ENCODE measurements at places on chromosomes 13 and 19.

DNA sequence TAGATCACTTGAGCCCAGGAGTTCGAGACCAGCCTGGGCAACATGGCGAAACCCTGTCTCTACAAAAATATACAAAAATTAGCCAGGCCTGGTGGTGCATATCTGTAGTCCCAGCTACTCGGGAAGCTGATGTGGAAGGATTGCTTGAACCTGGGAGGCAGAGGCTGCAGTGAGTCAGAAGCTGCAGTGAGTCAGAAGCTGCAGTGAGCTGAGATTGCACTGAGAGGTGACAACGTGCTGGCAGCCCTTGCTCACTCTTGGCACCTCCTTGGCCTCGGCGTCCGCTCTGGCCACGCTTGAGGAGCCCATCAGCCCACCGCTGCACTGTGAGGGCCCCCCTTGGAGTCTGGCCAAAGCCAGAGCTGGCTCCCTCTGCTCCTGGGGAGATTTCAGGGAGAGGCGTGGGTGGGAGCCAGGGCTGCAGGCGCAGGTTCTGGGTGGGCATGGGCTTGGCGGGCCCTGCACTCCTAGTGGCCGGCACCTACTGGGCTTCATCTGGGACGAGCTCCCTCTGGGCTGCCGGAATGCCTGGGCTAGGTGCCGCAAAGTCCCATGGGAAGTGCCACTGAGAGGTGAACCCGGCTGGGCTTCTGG, 39.5 kb upstream of the RPL21 start:
- DNase-seq: no peak
- H3K27ac ChIP-seq: no peak overlapping the region
- H3K36me3 ChIP-seq: peaks cover 1% of the 10 kb centered on the region
- no peaks in the 10 kb centered on the region for H3K27me3 ChIP-seq
- no peak overlapping the region for H3K4me3 ChIP-seq
- H3K4me1 ChIP-seq: peaks cover 4% of the 10 kb centered on the region

DNA sequence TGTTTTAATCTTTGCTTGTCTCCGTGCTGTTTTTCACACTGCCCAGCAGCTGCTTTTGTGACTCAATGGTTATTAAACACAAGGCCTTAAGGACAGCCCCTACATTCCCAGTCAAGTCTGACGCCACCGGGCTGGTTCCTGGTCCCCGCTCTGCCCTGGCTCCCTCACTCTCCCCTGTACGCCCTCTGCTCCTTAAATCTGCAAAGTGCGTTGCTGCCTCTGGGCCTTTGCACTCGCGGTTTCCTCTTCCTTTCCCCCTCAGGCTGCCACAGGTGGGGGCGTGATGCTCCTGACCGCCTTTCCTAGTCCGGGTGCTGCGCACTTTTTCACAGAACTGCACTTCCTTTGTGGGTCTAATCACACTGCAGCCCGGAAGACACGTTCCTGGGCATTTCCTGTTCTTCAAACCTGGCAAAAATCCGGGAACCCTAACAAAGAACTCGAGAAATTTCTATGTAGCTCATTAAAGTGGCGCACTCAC, 25.6 kb downstream of the NOSIP start:
- H3K27me3 ChIP-seq: no peaks in the 10 kb centered on the region
- DNase-seq: peak; percentile 71
- H3K27ac ChIP-seq: peak overlapping the region; percentile 94

- no peak overlapping the region for H3K4me3 ChIP-seq
- peaks cover 1% of the 10 kb centered on the region for H3K27me3 ChIP-seq
- DNase-seq: no peak
- no peak overlapping the region for H3K27ac ChIP-seq
- no peaks in the 10 kb centered on the region for H3K4me1 ChIP-seq
- H3K36me3 ChIP-seq: no peaks in the 10 kb centered on the region
Observed at GRCh38 chr13:36212789-36213188, 1.6 kb downstream of the SOHLH2 start.

DNA sequence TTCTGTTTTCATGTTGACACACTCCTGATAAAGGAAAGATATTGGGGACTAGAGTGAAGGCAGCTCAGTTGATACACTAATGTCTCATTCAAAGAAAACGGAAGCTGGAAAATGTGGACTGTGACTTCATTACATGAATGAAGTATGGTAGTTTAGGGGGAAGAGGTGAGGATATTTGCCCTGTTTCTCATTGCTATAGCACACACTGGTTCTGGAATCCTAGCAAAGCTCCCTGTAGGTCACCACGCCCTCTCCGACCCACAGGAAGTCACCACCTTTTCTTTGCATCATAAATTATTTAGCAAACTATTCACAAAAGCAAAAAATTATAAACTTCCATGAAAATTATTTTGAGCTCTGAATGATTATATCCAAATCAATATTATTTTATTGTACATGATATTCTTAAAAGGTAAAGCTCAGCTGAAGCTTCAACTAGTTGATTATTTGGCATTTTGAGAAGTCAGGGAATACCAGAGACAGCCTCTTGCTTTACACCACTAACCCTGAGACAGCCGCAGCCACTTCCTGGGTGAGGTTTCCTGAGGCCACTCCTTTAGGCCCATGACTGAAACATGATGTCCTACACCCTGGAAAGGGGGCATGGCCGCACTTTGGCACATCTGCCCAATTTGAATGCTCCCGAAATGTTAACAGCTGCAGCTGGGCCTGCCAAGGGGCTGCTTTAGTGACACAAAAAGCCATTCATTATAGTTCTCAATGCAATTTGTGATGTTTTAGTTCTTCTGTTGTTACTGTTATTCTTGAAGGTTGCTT, 50.0 kb upstream of the WDFY2 start:
- no peak overlapping the region for H3K4me3 ChIP-seq
- H3K27me3 ChIP-seq: no peaks in the 10 kb centered on the region
- DNase-seq: peak; percentile 60
- H3K4me1 ChIP-seq: peaks cover 36% of the 10 kb centered on the region
- H3K27ac ChIP-seq: peak overlapping the region; percentile 52

DNA sequence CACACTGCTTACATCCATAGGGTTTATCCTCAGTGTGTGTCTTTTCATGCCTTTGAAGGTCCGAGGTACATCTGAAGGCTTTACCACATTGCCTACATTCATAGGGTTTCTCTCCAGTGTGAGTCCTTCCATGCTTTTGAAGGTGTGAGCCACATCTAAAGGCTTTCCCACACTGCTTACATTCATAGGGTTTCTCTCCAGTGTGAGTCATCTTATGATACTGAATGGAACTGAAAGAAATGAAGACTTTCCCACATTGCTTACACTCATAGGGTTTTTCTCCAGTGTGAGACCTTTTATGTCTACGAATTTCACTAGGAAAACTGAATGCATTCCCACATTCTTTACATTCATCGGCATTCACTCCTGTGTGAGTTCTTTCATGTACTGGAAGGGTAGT, 7.1 kb downstream of the ZNF20 start:
- H3K4me1 ChIP-seq: peaks cover 15% of the 10 kb centered on the region
- no peak for DNase-seq
- no peaks in the 10 kb centered on the region for H3K27me3 ChIP-seq
- no peak overlapping the region for H3K4me3 ChIP-seq
- peaks cover 60% of the 10 kb centered on the region for H3K36me3 ChIP-seq

DNA sequence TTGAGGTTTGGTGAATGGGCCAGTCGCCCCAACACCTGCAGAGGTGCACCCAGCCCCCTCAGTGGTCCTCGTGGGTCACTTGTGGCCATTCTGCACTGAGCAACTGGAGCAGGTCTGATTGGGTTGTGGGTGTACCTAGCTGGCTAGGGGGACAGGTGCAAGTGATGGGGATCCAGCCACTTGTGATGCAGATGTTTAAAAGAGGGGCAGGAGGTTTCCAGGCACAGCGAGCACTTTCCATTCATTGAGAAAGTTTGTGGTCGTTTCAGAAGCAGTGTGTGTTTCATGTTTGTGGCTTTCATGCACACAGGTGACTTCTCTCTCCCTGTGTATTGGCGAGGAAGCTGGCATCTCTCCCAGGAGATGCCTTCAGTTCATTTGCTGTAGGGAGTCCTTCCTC, 34.7 kb downstream of the TSSK6 start:
- DNase-seq: peak; percentile 47
- no peaks in the 10 kb centered on the region for H3K27me3 ChIP-seq
- H3K4me3 ChIP-seq: no peak overlapping the region
- H3K4me1 ChIP-seq: peaks cover 71% of the 10 kb centered on the region

- H3K4me3 ChIP-seq: no peak overlapping the region
- no peak overlapping the region for H3K27ac ChIP-seq
- peaks cover 24% of the 10 kb centered on the region for H3K4me1 ChIP-seq
- H3K27me3 ChIP-seq: no peaks in the 10 kb centered on the region
- H3K36me3 ChIP-seq: peaks cover 10% of the 10 kb centered on the region
- peak; percentile 51 for DNase-seq
Observed at GRCh38 chr19:47228937-47229675, 1.9 kb downstream of the BBC3 start.

DNA sequence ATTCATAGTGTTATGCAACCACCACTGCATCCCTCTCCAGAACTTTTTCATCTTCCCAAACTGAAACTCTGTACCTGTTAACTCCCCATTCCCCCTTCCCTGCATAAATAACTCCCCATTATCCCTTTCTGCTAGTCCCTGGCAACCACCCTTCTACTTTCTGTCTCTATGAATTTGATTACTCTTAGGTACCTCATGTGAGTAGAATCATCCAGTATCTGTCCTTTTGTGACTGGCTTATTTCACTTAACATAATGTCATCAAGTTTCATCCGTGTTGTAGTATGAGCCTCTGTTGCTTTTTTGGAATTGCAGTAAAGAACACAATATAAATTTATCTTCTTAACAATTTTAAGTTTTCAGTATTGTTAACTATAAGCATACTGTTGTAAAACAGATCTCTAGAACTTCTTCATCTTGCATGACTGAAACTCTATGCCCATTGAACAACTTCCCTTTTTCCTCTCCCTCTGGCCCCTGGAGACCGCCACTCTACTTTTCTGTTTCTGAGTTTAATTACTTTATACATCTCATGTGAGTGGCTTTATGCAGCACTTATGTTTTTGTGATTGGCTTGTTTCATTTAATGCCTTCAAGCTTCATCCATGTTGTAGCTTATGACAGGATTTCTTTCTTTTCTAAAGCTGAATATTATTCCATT, 87.3 kb upstream of the ABCC4 start:
- no peaks in the 10 kb centered on the region for H3K36me3 ChIP-seq
- no peak overlapping the region for H3K4me3 ChIP-seq
- no peak for DNase-seq
- H3K27ac ChIP-seq: no peak overlapping the region
- H3K27me3 ChIP-seq: peaks cover 14% of the 10 kb centered on the region

DNA sequence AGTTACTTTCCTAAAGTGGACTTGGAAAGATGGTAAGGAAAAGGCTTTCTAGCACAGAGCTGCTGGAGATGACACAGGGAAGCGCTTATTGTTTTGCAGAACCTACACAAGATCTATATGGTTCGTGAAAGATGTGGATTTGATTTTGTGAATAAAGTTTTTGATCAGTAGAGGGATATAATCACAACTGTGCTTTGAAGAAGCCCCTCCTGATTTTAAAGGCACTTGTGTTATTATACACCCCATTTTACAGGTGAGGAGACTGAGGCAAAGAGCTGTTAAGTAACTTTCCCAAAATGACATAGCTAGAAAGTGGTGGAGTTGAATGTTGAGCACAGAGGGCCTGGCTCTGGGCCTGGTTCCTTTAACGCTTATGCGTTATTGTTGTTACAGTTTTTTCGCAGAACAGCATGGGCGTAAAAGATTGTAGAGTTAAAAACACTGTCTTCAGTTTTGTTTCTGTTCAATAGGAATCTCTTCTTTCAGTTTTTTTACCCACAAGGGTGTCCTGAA, 1.4 kb downstream of the TDRD3 start:
- peak overlapping the region; percentile 91 for H3K27ac ChIP-seq
- DNase-seq: no peak
- peaks cover 3% of the 10 kb centered on the region for H3K36me3 ChIP-seq

GRCh38 chr19:13613447-13613846, 107.2 kb upstream of the CACNA1A start:
- DNase-seq: no peak
- no peaks in the 10 kb centered on the region for H3K36me3 ChIP-seq
- no peak overlapping the region for H3K4me3 ChIP-seq
- H3K27me3 ChIP-seq: peaks cover 14% of the 10 kb centered on the region

DNA sequence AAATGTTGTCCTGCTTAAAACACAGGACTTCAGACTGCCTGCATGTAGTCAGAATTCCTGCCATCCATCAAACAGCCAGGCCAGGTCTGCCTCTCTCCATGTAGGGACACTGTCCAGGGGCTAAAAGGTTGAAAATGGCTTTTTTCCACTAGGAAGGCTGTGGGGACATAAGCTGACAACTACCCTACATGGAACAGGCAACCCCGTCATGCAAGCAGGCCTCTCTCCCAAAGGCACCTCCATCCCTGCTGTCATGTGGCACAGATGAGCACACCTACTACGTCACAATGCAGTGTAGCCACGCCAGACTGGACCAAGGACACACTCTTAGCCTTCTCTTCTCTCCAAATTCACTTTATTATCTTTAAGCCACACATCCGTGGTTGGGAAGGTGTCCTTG, 40.8 kb downstream of the LATS2 start:
- no peak overlapping the region for H3K27ac ChIP-seq
- no peak overlapping the region for H3K4me3 ChIP-seq
- no peak for DNase-seq
- H3K4me1 ChIP-seq: peaks cover 18% of the 10 kb centered on the region

DNA sequence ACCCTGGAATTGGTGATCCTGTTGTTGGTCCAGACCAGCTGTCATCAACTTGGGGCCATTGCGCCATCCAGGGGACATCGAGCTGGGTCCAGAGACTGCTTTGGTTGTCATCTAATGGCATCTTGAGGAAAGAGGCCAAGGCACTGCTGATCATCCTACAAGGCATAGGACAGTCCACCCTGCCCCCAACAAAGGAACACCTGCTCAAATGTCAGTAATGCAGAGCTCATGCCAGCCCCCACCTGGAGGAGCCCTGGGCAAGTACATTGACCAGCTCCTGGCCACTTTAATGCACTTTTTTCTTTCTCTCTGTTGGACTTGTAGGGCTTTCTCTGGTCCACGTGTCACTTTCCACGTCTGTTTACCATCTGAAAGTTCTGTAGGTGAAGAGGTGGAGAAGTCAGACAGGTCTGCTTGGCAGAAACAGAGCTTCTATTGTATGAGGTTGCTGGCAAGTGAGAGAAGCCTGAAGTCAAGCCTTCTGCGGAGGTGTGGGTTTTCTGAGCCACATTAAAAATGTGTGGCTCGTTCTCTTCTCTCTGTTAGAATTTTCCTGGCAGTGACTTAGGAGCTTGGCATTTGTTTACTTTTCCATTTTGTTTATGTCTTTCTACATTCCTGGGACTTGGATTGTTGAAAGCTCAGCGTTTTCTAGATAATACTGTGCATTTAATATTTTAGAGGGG, 124.0 kb upstream of the RNF113B start:
- H3K27ac ChIP-seq: no peak overlapping the region
- H3K4me3 ChIP-seq: no peak overlapping the region
- H3K27me3 ChIP-seq: no peaks in the 10 kb centered on the region
- DNase-seq: no peak
- no peaks in the 10 kb centered on the region for H3K4me1 ChIP-seq

DNA sequence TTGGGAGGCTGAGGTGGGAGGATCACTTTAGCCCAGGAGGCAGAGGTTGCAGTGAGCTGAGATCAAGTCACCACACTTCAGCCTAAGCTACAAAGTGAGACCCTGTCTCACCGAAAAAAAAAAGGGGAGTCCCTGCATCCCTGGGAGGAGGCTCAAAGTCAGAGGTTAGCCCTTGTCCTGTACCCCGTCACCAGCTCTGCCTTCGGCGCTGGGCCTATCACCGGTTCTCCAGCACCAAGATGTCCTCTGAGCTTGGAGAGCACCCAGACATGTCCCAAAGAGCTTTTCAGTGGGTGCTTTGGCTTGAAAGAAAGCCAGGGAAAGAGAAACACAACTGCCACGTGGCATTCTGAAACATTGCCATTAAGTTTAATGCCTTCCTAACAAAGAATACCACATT, 356.9 kb upstream of the TSHZ3 start:
- H3K27ac ChIP-seq: no peak overlapping the region
- no peak overlapping the region for H3K4me3 ChIP-seq
- no peaks in the 10 kb centered on the region for H3K4me1 ChIP-seq
- H3K36me3 ChIP-seq: no peaks in the 10 kb centered on the region
- H3K27me3 ChIP-seq: no peaks in the 10 kb centered on the region
